ENCODE measurements at places on chromosomes 3 and 15. TPM values are rescaled to one million over a fixed set of nuclear protein-coding genes. Genes with fewer than 3 reads are reported as not detected.

MELTF gene
- total RNA-seq: 0.39 TPM

DNA sequence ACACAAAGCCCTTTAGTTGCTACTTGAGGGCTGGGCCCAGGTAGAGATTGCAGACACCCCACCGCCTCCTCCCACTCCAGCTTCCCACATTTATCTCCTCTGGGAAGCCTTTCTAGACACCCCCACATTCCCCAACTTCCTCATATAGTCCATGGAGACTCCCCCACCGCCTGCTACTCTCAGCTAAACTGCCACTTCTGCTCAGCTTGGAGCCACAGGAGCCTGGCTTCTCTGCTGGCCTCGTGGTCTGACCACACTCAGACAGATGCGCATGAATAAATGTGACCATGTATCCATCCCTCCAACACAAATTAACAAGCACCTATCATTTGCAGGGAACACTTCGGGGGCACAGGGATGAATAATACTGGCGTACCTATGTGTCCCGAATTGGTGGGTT is 10.5 kb upstream of the ACSBG1 start:
- no peak for DNase-seq

REC114 gene
- total RNA-seq: not detected

DNA sequence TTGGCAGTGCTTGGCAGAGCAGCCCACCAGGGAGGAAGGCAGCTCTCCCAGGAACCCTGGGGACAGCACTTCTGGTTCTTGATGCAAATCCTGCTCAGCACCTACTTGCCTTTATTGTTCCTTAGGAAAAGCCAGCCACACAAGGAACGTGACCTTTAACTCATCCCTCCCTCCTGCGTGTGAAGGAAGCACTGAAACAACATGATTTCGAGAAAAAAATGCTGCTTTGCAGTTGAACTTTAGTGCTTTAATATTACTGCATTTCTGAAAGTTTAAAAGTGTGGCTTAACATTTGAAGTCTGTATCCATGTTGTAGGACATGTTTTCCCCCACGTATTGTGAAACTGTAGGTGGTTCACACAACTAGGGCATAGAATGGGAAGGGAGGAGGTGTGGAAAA is 50.4 kb upstream of the CTNNB1 start:
- DNase-seq: no peak

- no peak for DNase-seq
These were observed 15.4 kb downstream of the PSTPIP1 start for GRCh38 chr15:77010312-77010686.
